Ovary (tissue), 10 donors: ENCODE measurements at places on chromosomes 12 and 14. TPM values are rescaled to one million over a fixed set of nuclear protein-coding genes. Genes with fewer than 3 reads are reported as not detected.

Gene SERPINA4
- not detected for total RNA-seq

Gene MAP3K9
- total RNA-seq, result 2.0 TPM

Gene AMDHD1
- total RNA-seq, result 0.37 TPM

Gene DTX3
- total RNA-seq, result 62.1 TPM

Gene BHLHE41
- total RNA-seq, result 35.2 TPM

Gene TPPP2
- total RNA-seq, result 1.6 TPM

Gene RNF212B
- total RNA-seq, result not detected

Gene SVOP
- total RNA-seq, result not detected

Gene SCNN1A
- 141 TPM for total RNA-seq

Gene ARHGDIB
- total RNA-seq, result 16.0 TPM

Gene CLEC1A
- total RNA-seq, result 1.5 TPM

Gene OLR1
- 12.3 TPM for total RNA-seq

Gene TAS2R20
- 1.6 TPM for total RNA-seq

Gene SLC6A13
- total RNA-seq, result not detected

Gene LALBA
- not detected for total RNA-seq

Gene CRY1
- total RNA-seq, result 15.0 TPM

Gene HOMEZ
- 22.8 TPM for total RNA-seq

Gene CMKLR1
- total RNA-seq, result 2.1 TPM

Gene KRT80
- 1.7 TPM for total RNA-seq

Gene KRT77
- not detected for total RNA-seq

Gene TMEM233
- 0.69 TPM for total RNA-seq

Gene DMAC2L
- 16.8 TPM for total RNA-seq

Gene PXN
- total RNA-seq, result 44.7 TPM

Gene KRT3
- total RNA-seq, result not detected

Gene TEX52
- total RNA-seq, result not detected

Gene TRHDE
- total RNA-seq, result 18.2 TPM

Gene SRRM4
- total RNA-seq, result not detected

Gene LRP1
- total RNA-seq, result 323 TPM

Gene VRTN
- total RNA-seq, result 0.23 TPM

Gene MYF5
- not detected for total RNA-seq

Gene EVL
- 63.0 TPM for total RNA-seq

Gene PAPLN
- 24.8 TPM for total RNA-seq

Gene PTCSC3
- not detected for total RNA-seq

Gene ANO2
- 3.3 TPM for total RNA-seq
